ENCODE measurements at places on chromosomes 7 and 10.
A peak's percentile ranks its signal among the peaks of the same experiment; 100 is the strongest.

DNA sequence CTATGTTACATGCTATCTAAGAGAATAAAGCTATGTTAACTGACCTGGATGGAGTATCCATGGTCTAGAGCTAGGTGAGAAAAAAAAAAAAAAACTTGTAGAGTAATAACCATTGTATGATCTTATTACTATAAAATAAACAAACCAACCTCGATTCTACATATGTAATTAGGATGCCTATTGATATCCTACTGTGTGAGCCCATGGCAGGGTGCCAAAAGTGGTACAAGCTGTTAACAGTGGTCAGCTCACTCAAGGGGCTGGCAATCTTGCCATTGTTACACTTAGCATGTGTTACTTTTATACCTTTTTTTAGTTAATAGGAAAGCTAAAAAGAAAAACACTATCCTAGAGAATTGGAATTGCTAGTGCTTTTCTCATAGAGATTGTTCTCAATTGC is 13.5 kb upstream of the IL6 start:
- no peak for DNase-seq

DNA sequence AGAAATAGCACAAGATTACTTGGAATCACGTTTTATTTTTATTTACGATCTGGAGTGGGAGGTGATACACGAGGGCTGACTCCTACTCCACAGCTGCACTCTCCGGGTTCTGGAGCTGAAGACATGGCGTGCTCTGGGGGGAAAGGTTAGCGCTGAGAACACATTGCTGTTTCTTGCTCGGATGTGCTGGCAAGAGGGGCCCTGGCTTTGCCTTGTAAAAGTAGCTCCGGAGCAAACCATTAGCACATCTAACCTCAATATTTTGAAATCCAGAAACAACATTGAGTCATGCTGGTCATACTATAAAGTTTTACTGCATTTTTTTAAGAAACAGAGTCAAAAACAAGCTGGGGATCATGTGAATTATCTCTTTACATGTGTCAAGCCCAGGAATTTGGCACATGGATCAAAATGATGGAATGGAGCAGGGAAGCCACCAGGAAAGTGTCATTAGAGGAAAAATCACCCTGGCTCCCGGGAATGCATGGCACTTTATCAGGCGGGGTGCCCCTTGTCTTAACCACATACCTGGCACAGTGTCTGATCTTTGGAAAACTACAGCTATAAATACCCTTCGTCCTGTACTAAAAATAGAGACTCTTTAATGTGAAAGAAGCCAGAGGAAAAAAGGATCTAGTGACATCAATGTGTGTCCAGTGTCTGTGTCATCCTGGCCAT is 31.6 kb upstream of the LYZL1 start:
- no peak for DNase-seq

GRCh38 chr10:64196638-64197315 is 675.6 kb downstream of the REEP3 start:
- DNase-seq, result no peak

DNA sequence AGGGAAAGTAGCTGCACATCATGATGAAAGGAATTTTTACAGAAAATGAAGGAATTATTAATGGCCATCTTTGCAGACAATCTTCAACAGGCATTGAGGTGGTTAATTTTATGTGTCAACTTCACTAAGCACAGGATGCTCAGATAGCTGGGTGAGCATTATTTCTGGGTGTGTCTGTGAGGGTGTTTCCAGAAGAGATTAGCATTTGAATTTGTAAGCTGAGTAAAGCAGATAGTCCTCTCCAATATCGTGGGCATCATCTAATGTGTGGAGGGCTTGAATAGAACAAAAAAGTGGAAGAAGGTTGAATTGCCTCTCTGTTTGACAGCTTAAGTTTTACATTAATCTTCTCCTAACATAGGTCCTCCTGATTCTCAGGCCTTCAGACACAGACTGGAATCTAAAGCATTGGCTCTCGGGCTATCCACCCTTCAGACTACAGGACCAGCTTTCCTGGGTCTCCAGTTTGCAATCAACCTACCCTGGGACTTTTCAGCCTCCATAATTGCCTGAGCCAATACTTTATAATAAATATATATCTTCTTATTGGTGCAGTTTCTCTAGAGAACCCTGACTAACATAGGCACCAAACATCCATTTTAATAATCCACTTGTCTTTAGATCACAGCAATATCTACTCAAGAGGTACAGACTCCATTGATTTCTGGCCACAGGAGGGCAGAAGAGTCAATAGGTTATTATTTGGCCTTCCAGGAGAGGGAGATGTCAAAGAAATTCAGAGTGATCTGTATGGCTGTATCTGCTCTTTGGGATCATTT is 10.5 kb upstream of the CRPPA start:
- DNase-seq, result no peak

DNA sequence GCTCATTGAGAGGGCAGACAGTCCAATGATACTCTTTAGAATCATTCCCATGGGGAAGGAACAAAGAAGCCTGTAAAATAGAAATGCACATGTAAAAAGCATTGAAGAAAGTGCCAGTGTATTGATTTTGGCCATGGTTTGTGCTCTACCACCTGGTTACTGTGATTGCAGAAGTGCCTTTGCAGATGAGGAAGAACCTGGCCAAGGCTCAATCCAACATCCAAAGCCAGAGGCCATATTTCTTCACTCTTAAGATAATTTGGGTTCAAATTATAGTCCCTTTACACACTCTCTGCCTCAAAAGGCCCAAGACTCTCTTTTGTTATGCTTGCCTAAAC is 122.1 kb downstream of the EGFR start:
- no peak for DNase-seq

GRCh38 chr10:22002591-22003176 is 846 bp downstream of the DNAJC1 start:
- DNase-seq, result peak; percentile 4

GRCh38 chr10:131210181-131210580 is 101.3 kb downstream of the TCERG1L start:
- no peak for DNase-seq

GRCh38 chr7:82729172-82730030 is 285.8 kb upstream of the CACNA2D1 start:
- DNase-seq, result no peak

- DNase-seq, result no peak
These were observed 50.0 kb downstream of the VCL start for GRCh38 chr10:74047871-74048270.

DNA sequence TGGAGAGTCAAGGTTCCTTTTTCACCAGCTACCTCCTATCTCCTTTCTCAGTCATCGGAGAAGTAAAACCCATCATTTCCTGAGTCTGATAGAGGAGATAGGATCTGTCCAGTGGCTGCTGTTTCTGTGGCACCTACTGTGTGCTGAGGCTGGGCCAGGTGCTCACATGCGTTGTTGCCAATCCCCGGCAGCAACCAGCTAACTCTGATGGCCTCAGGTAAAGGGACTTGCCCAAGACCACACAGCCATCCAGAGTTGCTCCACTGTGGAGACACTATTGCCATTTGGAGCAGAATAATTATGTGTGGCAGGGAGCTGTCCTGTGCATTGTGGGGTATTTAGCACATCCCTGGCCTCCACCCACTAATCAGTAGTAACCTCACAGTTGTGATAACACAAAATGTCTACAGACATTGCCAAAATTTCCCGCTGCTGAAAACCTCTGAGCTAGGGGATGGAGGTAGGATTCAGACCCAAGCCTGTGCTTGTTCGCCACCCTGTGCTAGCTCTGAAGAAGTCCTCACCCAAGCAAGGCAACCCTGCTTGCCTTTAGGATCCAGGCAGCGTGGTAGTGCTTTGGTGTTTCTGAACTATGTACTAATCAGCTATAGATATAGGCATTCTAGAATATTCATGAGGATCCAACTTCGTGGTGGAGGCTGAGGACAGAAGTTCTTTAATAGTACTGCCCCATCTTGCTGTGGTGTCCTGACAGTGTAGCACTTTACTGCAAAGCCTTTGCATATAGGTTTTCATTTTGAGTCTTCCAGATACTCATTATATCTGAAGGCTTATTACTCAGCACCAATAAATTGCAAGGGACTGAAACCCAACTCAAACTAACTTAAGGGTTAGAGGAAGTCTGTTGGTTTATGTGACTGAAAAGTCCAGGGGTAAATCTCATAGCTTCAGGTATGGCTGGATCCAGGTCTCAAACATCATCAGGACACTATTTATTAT is 164.6 kb downstream of the GRK5 start:
- DNase-seq, result no peak

DNA sequence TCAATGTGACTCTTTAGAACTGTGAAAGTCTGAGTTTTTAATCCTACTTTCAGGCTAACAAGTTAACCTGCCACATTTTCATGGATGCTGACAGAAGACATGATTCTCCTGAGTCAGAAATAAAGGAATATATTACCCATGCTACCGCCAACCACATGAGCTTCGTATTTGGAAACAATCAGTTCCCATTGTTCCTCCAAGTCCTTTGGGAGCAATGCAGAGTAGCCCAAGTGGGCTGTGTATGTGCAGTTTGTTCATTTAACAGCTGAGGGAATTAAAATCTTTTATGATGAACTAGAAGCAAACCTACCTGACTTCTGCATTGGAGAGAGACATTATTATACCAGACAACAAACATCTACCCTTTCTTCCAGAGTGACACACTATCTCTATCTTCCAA is 169.3 kb upstream of the BET1 start:
- no peak for DNase-seq

Data from stimulated activated CD8-positive, alpha-beta memory T cell treated with anti-CD3 and anti-CD28 coated beads, Interleukin-2, amount 100 ng/mL, for 1 hour (primary cell).